Activated effector memory CD4-positive, alpha-beta T cell treated with Interleukin-2 at 50 U/mL for 16 hours (primary cell): ENCODE measurements at places on chromosomes 13 and 19.
A peak's percentile ranks its signal among the peaks of the same experiment; 100 is the strongest.

DNA sequence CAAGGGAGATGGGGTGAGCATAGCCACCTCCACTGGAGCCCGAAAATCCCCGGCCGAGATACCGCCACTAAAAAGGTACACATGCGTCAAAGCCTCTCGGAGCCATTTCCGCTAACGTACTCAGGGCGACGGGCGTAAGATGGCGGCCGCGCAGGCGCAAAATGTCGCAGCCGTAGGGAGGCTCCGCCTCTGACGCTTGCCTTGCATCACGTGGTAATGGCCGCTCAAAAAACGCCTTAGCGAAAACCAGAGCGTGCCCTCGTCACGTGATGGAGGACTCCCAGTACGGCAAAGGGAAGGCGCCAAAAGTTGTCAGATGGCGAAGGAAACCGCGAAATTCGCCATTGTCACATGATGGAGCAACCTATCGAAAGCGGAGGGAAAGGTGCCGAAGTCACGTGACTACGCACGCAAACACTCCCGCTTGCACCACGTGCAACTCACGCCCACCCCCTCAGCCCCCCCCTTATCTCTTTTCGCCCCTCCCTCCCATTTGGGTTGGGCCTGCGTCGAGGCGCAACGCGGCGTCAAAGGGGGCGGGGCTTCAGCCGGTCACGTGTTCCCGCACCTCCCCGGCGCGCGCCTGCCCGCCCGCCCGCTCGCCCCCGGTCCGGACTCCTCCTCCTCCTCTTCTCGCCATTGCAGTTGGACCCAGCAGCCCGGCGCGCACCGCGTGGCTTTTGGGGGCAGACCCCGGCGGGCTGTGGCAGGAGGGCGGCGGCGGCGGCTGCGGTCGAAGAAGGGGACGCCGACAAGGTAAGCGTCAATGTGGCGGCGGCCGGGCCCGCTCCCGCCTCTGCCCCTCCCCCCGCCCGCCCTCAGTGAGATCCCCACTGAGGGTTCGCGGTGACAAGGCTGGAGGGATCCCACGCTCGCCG is at the start of gene ILF3:
Gene ILF3 (plus strand): TSS at position 615 of the 878 bp plus-strand sequence. CDS start 16,260 bp downstream, outside the sequence.
- peak; percentile 99 for DNase-seq

DNA sequence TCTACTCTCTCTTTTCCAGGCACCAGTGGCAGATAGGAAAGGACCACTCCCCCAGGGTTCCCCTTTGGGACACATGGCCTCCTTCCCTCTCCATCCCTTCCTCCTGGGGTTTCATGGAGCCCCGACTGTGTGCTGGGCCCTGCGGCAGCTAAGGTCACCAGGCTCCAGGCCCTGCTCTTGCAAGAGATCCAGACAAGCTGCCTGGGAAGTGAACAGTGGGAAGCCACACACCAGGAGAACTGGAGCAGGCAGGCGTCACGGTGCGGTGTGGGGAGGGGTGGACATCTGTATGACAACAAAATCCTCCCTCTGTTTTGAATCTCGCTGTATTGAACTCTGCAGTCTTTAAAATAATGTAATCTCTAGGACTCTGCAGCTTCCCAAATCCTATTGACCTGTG is 330.1 kb downstream of the UQCRFS1 start:
- no peak for DNase-seq

- DNase-seq = no peak
Observed at GRCh38 chr13:101398191-101398590, 18.1 kb downstream of the NALCN start.

- DNase-seq = no peak
Observed at GRCh38 chr19:17985037-17985818, 18.3 kb downstream of the KCNN1 start.

- no peak for DNase-seq
Observed at GRCh38 chr13:109593230-109593629, 193.2 kb downstream of the IRS2 start.

DNA sequence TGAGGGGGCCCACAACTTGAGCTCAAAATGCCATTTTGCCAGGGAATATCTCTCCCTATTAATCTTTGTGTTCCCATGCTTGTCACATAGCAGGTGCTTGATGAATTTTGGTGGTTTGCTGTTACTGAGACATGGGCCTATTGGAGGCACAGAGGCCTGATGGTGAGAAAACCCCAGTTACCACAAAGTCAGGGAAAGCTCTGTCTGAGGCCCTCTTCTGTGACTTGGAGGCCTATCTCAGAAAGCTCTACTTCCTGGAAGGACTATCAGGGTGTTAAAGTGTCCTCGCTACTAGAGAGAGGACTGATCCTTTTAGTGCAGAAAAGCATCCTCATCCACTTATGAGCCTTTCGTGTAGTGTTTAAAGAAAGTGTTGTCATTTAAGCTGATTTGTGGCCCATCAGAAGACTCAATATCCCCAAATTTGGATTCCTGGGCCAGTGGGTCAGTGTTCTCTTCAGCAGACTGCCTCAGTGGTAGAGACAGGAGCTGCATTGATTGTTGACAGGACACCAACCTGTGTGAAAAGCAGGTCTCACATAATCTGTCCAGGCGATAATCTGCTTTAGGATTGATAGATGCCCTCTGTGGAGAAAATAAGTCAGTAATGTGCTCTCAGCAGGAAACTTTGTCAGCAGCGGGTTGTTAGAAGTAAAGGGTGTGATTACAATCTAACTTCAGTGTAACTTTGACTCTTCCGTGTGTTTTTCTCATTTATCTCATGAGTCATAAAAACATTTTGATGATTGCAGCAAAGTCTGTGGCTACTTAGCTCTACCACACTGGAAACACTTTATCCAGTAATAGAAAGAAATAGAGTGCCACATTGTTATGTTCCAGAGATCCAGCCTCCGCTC is 121.0 kb downstream of the AKAP11 start:
- DNase-seq = peak; percentile 24

DNA sequence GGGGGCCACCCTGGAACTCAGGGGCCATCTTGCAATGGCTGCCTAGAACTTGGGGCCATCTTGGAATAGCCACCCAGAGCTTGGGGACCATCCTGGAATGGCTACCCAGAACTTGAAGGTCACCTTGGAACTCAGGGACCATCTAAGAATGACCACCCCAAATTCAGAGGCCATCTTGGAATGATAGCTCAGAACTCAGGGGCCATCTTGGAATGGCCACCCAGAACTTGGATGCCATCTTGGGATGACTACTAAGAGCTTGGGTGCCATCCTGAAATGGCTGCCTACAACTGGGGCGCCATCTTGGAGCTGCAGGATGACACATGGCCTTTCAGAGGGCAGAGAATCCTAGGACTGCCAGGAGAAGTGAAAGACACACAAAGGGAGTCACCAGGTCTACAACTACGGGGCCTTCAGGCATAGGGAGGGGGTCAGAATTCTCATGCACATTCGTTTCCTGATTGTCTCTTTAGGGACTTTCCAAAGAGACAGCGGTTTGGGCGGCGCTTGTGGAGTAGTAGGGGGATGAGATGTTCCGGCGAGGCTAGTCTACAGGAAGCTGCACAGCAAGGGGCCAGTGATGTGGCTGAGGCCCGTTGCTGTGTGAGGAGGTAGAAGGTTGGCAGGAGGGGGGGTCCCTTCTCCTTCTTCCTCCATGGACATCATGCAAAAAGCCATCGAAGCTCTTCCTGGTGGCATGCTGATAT is 125.0 kb downstream of the IER2 start:
- DNase-seq = no peak

GRCh38 chr19:7545300-7545699 is 9.8 kb downstream of the PNPLA6 start:
- no peak for DNase-seq

DNA sequence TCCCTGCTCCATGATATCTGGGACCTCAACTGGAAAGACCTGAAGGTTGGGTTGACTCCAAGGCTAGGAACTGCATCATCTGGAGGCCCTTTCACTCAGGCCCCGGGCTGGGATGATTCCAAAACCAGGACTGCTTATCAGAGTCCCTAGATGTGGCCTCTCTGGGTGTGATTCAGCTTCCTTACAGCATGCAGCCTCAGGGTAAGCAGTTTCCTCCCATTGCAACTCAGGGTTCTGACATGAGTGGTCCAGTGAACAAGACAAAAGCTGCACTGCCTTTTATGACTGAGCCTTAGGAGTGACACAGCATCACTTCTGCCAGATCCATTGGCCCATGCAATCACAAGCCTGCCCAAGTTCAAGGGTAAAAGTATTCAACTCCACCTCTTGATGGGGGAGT is 502.8 kb downstream of the COG6 start:
- DNase-seq = no peak

GRCh38 chr13:110108348-110109139 is 198.4 kb downstream of the COL4A1 start:
- no peak for DNase-seq

DNA sequence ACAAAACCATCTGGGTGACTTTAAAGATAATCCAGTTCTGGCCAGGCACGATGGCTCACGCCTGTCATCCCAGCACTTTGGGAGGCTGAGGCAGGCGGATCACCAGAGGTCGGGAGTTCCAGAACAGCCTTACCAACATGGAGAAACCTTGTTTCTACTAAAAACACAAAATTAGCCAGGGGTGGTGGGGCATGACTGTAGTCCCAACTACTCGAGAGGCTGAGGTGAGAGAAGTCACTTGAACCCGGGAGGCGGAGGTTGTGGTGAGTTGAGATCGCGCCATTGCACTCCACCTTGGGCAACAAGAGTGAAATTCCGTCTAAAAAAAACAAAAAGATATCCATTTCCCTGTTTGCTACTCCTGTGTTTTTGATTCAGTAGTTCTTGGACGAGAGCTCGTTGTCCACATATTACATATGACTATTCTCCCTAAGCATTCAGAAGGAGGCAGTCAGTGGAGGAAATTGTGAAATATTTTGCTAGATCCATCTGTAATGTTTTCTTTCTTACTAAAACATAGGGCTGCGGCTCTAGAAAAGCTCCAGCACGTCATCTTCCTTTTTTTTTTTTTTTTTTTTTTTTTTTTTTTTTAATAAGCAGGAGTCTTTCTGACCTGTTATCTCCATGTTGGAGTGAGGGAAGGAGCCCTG is 33.6 kb downstream of the ZNF701 start:
- DNase-seq = no peak

DNA sequence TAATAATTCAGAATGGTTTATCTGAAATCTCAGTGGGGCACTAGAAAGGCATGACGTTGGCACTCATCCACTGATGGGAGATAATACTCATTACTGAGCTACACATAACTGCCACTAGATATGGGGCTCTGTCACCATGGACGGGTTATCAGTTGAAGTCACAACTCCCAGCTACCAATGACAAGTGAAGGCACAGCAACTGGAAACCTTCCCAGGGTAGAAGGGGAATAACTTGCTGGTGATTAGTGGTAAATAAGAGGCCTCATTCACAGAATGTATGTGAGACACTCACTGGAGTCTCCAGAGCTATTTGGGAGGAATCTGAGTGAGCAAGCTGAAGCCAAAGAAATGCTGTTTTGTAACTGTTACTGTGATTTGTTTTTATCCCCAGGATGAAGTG is 249.6 kb downstream of the ENOX1 start:
- DNase-seq = no peak

DNA sequence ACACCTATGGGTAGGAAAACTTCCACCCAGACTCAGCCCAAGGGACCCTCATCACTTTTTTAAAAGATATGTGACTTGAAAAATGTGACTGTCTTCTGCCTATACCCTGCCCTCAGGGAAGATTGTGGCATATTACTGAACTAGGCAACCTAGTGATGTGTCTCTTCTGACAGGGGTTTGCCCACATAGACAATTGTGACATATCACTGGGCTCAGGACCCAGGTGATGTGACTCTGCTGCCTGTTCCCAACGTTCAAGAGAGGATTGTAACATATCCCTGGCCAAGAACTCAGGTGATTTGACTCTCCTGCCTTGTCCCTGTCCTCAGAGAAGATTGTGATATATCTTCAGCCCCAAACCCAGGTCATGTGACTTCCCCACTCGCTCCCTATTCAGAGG is 86.3 kb upstream of the ZNF43 start:
- no peak for DNase-seq

DNA sequence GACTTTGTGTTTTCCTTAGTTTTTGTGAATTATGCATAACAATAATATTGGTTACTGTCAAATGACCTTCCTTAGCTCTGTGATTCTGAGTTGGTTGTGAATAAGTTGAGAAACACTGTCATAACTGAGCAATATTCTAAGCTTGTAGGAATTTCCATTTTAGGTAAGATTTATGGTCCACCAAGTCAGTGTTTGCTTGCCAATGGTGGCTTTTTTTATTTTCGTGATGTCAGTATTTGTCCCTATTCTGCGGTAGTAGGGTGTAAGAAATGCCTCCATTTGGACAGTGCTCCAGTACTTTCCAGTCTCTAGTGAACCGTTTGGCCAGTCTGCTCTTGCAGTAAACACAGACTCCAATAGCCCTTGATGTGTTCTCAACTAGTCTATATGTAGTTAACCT is 94.7 kb downstream of the FRY start:
- no peak for DNase-seq

DNA sequence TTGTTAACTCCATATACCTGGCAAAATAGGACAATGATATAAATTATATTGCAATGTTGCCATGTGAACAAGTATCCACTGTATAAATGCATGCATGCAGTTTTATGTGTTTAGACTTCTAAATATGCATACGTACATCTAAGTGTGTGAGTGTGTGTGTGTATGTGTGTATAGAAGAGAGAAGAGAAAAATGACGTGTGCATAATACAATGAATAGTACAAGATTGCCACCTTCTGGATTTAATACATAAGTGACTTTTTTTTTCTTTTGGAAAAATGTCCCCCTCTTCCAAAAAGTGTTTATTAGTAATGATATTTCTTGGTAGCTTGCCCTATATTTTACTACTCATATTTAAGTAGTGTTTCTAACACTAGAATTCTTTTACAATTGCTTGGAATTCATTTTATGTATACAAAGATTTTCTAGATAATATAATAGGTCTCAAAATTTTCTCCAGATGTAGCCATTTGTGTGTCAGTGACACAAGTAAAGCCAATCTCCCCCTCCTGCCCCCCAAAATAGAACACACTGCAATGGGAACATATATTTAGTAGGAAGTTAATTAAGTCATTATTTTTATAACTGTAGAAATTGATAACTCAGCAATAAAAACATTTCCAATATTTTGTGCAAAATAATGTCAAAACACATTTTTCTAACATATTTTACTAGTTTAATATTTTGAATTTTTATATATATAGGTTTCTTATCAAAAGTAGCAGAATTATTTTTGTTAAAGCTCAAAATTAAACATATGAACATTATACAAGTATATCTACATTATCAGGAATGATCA is 783.3 kb upstream of the ATXN8OS start:
- no peak for DNase-seq
